ENCODE measurements at places on chromosomes 1 and 21. TPM values are rescaled to one million over a fixed set of nuclear protein-coding genes. Genes with fewer than 3 reads are reported as not detected.
A peak's percentile ranks its signal among the peaks of the same experiment; 100 is the strongest.

NFASC gene
- 2.8 TPM for total RNA-seq

FAAH gene
- 15.6 TPM for total RNA-seq

DNALI1 gene
- total RNA-seq: 1.7 TPM

MX1 gene
- total RNA-seq: 8.0 TPM

ICOSLG gene
- total RNA-seq: 0.75 TPM

MYOM3 gene
- 224 TPM for total RNA-seq

OTUD7B gene
- 48.3 TPM for total RNA-seq

CYP4Z1 gene
- 2.1 TPM for total RNA-seq

OR2T33 gene
- total RNA-seq: not detected

DNA sequence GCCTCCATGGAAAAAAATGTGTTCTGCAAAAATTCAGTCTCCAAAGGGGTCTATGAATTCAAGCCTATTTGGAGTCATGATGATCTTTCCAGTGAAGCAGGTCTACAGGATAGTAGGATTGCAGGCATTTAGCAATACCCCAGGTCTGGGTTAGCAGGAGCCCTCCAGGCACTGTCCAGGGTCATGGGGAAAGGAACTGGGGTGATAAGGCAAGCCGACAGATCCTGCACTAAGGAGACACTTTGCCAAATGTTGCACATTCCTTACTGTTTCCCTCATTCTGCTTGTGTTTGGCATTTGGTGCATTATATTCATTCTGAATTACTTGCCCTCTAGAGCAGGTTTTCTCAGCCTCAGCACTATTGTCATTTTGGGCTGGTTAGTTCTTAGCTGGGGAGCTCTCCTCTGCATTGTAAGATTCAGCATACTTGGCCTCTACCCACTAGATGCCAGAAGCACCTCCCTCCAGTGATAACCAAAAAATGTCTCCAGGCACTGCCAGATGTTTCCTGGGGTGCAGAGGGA lies 333.3 kb upstream of the PLXNA2 start:
- no peaks in the 10 kb centered on the region for H3K27me3 ChIP-seq
- no peaks in the 10 kb centered on the region for H3K36me3 ChIP-seq
- no peak overlapping the region for H3K27ac ChIP-seq
- DNase-seq: no peak
- no peaks in the 10 kb centered on the region for H3K4me1 ChIP-seq
- H3K4me3 ChIP-seq: no peak overlapping the region

DNA sequence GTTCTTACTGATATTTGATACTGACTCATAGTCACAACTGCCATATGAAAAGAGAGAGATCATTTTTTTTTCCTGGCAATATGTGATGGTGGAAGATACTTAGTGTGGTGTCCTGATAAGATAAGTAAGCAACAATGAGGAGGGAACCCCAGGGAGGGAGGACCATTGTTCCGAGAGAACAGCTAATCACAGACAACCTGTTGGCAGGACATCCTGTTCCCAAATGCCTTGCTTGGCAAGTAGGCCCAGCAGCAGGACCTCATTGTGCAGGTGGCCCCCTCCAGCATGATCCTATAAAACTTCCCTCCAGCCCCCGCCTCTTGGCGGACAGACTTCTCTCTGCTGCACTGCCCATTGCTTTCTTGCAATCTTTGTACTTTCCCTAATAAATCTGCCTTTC lies 329.4 kb upstream of the CHRM3 start:
- DNase-seq: no peak
- H3K4me1 ChIP-seq: no peaks in the 10 kb centered on the region
- no peak overlapping the region for H3K4me3 ChIP-seq
- H3K27ac ChIP-seq: no peak overlapping the region

DNA sequence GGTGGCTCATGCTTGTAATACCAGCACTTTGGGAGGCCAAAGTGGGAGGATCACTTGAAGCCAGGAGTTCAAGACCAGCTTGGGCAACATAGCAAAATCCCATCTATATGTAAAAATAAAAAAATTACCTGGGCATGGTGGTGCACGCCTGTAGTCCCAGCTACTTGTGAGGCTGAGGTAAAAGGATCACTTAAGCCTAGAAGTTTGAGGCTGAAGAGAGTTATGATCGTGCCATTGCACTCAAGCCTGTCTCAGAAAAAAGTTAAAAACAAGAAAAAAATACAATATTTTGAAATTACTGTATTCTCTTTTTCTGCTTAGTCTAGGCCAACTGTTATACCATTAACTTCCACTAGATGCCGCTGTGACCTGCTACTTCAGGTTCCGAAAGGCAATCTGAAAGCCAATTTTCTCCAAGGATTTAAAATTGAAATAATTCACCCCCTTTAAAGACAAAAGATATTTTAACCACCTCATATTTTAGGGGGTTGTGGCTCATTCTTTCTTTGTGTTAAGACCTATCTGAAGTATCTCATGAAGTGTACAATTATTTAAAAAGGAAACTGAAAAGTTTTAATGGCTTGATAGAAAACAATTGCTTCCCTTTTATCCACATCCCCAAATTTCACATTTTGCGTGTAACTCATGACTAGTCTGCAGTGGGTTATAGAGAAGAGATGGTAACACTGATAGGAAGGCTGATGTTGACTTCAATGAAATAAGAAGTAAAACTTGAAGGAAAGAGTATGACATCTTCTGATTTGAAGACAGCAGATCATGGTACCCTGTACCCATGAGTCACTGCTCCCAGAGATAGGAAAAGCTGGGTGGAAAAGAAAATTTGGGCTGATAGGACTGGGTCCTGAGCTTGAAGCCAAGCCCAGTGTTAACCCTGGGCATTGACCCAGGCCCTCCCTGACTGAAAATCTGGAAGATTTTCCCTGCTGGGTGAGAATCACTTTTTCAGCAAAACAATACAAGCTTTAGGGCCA lies 24.4 kb upstream of the CLDN14 start:
- no peak for DNase-seq
- H3K4me3 ChIP-seq: no peak overlapping the region
- H3K4me1 ChIP-seq: no peaks in the 10 kb centered on the region
- no peaks in the 10 kb centered on the region for H3K36me3 ChIP-seq
- H3K27me3 ChIP-seq: no peaks in the 10 kb centered on the region
- H3K27ac ChIP-seq: no peak overlapping the region

DNA sequence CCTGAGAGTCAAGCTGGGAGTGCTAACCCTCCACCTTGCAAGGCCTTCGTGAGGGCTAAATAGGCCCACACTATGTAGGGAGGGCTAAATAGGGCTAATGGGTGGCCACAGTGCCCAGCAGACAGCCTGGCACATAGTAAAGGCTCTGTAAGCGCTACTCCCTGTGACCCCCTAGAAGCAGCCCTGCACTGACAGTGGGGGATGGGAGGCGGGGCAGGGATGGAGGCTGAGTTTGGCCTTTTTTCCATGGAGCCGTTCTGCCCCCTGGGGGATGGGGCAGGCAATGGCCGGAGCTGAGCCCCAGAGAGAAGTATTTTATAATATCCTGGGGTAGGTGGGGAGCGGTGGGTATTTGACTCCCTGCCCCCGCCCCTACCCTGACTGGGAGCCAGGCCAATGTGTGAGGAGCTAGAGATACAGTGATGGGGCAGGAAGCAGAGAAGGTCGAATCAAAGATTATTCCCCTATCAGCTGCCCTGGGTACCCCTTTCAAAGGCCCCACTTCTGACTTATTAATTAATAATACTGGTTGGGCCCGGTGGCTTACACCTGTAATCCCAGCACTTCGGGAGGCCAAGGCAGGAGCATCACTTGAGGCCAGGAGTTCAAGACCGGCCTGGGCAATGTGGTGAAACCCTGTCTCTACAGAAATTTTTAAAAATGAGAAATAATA lies 42.3 kb downstream of the LACTBL1 start:
- no peaks in the 10 kb centered on the region for H3K4me1 ChIP-seq
- H3K27me3 ChIP-seq: peaks cover 4% of the 10 kb centered on the region
- H3K36me3 ChIP-seq: no peaks in the 10 kb centered on the region
- no peak overlapping the region for H3K27ac ChIP-seq
- H3K4me3 ChIP-seq: no peak overlapping the region

- no peaks in the 10 kb centered on the region for H3K27me3 ChIP-seq
- H3K36me3 ChIP-seq: no peaks in the 10 kb centered on the region
- peaks cover 5% of the 10 kb centered on the region for H3K4me1 ChIP-seq
- H3K27ac ChIP-seq: no peak overlapping the region
- no peak overlapping the region for H3K4me3 ChIP-seq
Observed at GRCh38 chr21:36788120-36788638, 89.3 kb downstream of the SIM2 start.

DNA sequence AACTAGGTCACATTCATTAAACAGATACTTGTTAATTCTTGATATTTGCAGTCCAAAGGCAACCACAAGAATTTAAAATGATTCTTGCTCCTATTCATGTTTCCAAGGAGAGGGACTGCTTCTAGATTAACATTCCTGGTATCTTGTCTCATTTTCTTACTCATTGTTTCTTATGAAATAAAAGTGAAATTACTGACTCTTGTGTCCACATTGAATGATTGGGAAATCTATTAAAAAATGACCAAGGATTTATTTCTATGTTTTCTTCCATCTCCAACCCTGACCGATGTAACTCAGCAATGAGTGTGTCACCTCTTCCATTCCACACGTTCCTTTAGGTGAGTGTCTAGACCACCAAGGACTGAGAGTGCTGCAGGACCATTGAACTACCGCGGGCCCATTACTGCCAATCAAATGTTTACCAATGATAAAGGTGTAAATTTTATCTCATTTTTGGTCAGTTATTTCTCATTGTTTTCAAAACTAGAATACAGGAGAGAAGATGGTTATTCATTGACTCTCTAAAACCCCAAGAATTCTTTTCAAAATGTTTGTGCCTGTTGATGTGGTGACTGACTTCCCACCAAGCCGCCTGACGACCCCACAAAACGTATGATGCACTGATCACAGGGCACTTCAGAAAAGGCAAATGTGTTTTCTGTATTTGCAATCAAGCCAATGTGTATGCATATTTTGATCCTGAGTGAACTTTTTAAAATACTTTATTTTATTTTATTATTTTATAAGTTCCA lies 414.6 kb upstream of the PTBP2 start:
- H3K36me3 ChIP-seq: no peaks in the 10 kb centered on the region
- H3K27me3 ChIP-seq: no peaks in the 10 kb centered on the region
- no peaks in the 10 kb centered on the region for H3K4me1 ChIP-seq
- H3K27ac ChIP-seq: no peak overlapping the region
- no peak overlapping the region for H3K4me3 ChIP-seq

DNA sequence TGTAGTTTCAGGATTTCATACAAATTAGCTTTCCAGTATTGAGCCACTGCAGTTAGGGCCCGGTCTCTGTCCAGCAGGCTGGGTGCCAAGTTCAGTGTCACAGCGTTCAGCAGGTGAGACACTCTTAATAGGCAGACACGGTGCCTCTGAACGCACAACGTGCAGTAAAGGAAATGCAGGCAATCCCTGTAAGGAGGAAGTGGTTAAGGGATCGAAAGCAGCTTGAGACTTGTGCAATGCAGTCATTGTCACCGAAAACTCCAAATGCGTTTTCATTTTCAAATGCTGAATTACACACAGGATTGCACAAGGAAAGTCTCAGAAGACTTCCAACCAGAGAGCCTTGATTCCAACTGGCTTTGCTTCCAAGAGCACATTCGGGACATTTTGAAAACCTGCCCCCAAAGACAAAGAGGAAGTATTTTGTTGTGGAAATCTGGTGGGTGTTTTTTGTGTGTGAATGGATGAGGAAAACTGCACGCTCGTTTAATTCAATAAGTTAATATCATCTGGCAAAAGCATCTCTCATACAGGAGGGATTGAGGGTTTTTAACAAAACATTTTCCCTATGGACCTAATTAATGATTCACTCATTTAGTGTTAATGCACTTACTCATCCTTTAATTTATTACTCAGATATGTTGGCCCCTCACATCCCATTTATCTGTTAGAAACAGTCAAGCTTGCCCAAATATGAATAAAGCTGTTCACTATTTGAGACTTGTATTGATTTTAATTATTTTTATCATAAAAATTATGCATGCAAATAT lies 61.6 kb downstream of the PTGS2 start:
- H3K4me1 ChIP-seq: no peaks in the 10 kb centered on the region
- no peak for DNase-seq
- no peak overlapping the region for H3K27ac ChIP-seq
- H3K27me3 ChIP-seq: no peaks in the 10 kb centered on the region

- no peaks in the 10 kb centered on the region for H3K4me1 ChIP-seq
- H3K27ac ChIP-seq: peak overlapping the region; percentile 21
- no peak for DNase-seq
- H3K27me3 ChIP-seq: no peaks in the 10 kb centered on the region
- no peak overlapping the region for H3K4me3 ChIP-seq
Observed at GRCh38 chr1:184965944-184966860, 8.1 kb downstream of the NIBAN1 start.

- peak overlapping the region; percentile 96 for H3K27ac ChIP-seq
- peak overlapping the region; percentile 31 for H3K4me3 ChIP-seq
- peak; percentile 20 for DNase-seq
- H3K4me1 ChIP-seq: peaks cover 36% of the 10 kb centered on the region
- H3K36me3 ChIP-seq: peaks cover 50% of the 10 kb centered on the region
Observed at GRCh38 chr1:162500805-162501204, 3.2 kb downstream of the UHMK1 start.

DNA sequence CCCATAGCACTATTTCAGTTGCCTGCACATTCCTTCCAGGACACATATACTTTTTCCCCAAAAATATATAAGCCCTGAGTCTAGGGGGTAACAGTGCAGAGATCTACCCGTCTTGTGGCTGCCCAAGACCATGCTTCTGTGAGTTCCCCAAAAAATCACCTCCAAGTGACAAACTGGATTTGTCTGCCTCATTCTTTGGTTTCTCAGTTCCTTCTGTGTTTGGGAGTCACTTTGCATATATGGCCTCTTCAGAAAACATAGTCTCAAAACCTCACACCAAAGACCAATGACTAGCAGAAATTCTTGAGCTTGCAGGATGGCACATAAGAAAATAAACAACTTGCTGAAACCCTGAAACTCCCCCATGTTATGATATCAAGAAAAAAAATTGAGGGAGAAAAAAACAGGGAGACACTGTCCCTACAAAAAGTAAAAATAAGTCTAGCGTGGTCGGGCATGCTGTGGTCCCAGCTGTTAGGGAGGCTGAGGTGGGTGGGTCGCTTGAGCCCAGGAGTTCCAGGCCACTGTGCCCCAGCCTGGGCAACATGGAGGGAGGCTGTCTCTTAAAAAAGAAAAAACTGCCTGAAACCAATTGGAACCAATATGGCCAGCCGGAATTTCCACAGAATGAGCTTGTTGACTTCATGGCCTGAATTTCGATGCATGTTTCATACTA lies 8.0 kb downstream of the JMJD4 start:
- H3K27ac ChIP-seq: no peak overlapping the region
- no peak overlapping the region for H3K4me3 ChIP-seq
- no peak for DNase-seq
- no peaks in the 10 kb centered on the region for H3K36me3 ChIP-seq
- H3K4me1 ChIP-seq: peaks cover 21% of the 10 kb centered on the region
- no peaks in the 10 kb centered on the region for H3K27me3 ChIP-seq

DNA sequence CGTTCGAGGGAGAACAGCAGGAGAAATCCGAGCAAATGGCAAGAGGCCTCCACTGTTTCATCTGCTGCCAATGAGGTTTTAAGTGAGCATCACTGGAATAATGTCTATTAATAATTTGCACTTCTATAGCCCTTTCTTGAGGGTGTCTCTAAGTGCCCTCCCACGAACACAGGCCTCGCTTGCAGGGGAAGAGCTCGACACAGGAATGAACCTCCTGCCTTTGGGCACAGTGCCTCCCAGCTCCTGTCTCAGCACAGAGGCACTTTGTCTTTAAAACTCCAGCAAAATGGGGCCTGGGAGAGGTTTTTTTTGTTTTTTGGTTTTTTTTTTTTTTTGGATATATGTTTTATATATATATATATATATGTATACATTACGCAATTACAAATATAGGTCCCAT lies 56.6 kb downstream of the OLIG1 start:
- DNase-seq: no peak
- no peak overlapping the region for H3K4me3 ChIP-seq
- peaks cover 4% of the 10 kb centered on the region for H3K27me3 ChIP-seq
- H3K4me1 ChIP-seq: no peaks in the 10 kb centered on the region
- H3K36me3 ChIP-seq: no peaks in the 10 kb centered on the region
- H3K27ac ChIP-seq: no peak overlapping the region

- H3K27me3 ChIP-seq: no peaks in the 10 kb centered on the region
- H3K4me3 ChIP-seq: no peak overlapping the region
- peaks cover 69% of the 10 kb centered on the region for H3K4me1 ChIP-seq
- no peaks in the 10 kb centered on the region for H3K36me3 ChIP-seq
Observed at GRCh38 chr1:230125640-230126528, 58.8 kb downstream of the GALNT2 start.

All from gastrocnemius medialis (tissue), 4 donors.